ENCODE measurements at places on chromosomes 11 and 22.

DNA sequence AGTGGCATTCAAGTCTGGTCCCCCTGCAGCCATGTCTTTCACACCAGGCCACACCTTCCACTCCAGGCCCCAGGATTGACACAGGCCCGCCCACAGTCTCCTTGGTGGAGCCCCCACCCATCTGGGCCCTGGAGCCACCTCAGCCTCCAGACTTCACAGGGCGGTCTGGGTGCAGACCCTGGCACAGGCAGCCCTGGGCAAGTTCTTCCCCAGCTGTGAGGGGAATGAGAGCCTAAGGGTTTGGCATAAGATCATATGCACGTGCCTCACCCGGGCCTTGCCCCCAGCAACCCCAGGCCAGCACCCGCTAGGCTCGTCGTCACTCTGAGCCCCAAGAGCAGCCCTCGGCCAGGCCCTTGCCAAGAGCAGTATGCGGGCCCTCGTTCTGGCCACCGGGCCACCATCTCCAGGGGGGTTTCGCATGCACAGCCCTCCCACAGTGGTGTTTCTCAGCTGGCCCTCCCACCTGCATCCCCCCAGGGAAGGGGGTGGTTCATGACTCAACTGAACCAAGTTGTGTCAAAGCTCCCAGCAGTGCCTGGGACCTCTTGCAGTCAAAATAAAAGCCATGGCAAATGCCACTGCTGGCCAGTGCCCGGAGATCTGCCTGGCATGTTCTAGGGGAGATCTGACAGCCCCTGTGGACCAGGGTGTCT, 70.4 kb upstream of the KCNQ1OT1 start:
- no peak for DNase-seq

- no peak for DNase-seq
Observed at GRCh38 chr11:25928076-25928475, 403.9 kb upstream of the ANO3 start.

GRCh38 chr11:27031754-27032153, 8.9 kb upstream of the BBOX1 start:
- no peak for DNase-seq

DNA sequence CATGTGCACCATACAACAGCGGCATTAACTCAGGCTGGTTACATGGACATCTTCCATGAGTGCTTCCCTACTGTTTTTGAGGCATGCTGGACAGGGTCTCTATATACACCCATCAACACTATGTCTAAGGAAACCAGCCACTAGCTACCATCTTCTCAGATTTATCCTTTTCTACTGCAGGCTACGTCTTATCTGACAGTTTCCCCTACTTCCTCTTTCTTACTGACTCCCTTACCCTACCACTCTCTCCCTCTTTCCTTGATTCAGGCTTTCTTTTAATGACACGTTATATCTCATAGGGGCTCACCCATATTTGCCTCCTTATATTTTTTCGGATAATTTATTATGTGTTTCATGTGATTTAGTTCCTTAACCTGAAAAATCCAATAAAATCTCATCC, 41.8 kb downstream of the DDI1 start:
- no peak for DNase-seq

DNA sequence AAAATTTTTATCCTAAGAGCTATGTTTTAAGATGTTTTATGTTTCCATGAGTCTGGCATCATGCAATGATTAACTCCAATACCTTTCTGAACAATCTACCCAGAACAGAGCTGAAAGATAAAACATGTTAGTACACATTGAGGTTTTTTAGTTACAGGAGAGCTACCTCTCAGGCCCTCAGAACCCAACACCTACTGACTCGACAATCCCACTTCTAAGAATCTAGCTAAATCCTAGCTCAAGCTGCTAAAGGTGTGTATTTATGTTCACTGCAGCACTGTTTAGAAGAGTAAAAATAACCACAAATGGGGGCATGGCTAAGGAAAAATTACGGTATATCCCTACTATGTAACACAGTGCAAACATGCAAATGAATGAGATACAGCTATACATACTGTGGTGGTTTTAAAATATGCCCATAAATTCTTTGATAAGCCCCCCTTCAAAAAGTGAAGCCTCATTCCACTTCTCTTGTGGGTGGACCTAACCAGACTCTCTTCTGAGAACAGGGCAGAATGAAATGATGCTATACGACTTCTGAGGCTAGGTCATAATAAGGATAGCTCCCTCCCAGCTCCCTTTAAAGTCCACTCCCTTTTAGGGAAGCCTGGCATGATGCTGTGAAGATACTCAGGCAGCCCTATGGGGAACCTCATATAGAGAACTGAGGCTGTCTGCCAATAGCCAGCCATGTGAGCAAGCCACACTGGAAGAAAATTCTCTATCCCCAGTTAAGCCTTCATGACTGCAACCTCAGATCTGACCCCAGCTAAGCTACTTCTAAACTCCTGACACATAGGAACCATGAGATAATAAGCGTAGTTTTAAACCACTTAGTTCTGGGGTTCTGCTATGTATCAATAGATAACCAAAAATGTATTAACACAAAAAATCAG, 29.5 kb downstream of the TMEM123 start:
- no peak for DNase-seq

DNA sequence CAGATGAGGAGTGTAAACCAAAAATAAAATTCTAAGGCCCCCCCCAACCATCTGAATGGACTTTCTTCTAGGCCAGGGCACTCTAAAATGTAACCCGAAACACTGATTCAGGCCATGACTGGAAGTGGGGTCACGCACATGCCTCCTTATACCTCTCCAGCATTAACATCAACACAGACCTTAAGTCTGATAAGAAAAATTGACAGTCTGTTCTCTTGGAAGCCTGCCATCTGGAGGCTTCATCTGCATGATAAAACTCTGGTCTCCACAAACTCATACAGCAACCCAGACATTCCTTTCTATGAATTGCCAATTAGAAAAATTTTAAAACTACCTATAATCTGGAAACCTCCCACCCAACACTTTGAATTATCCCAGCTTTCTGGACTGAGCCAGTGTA, 3.9 kb upstream of the SERGEF start:
- DNase-seq: no peak

- peak; percentile 54 for DNase-seq
Observed at GRCh38 chr11:73308961-73309919, 1.2 kb downstream of the ARHGEF17 start.

DNA sequence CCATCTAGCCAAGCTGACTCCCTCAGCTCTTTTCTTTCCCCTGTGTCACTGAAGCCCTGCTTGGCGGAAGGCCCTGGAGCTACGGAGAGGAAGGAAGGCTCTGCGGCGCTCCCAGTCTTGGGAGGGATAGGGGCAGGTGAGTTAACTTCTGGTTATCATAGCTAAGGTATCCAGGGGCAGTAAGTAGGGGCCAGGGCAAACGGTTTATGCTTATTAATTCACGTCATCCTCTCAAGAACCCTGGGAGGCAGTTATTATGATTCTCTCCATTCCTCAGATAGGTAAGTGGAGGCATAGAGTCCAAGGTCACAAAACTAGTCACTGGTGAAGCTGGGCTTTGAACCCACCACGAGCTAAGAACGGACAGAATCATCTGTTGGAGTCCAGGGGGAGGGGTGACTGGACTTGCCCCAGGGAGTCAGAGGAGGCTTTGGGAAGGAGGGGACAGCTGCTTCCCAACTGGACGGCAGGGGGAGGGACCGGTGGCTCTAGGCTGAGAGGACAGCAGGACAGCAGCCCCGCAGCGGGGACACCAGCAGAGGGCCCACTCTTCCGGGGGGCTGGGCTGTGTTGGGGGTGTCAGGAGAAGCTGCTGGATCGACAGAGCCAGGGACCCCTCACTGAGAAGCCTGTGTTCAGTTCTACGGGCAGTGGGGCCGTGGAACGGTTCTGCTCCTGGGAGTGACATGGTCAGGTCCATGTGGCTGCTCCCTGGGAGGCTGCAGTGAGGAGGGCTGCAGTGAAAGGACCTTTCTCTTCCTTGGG, 3.5 kb downstream of the BAIAP2L2 start:
- DNase-seq: no peak

- no peak for DNase-seq
Observed at GRCh38 chr22:47111626-47112581, 349.5 kb downstream of the TBC1D22A start.

DNA sequence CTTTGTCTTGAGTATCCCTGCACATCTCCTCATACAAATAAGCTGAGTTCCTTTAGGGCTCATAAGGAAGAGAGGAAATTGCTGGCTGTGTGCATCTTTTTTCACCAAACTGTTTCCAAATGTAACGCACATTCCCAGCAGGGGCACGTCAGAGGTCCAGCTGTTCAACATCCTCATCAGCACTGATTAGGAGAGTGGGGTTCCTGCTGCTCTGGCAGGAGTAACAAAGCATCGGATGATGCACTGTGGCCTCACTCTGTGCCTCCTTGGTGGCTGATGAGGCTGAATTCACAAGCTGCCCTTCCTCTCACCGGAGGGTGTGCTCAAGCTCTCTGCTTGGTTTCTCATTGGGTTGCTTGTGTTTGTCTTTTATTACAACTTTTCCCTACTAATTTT, 35.5 kb upstream of the SLC25A1 start:
- DNase-seq: no peak

GRCh38 chr11:68632802-68633201, 51.5 kb upstream of the GAL start:
- peak; percentile 51 for DNase-seq

DNA sequence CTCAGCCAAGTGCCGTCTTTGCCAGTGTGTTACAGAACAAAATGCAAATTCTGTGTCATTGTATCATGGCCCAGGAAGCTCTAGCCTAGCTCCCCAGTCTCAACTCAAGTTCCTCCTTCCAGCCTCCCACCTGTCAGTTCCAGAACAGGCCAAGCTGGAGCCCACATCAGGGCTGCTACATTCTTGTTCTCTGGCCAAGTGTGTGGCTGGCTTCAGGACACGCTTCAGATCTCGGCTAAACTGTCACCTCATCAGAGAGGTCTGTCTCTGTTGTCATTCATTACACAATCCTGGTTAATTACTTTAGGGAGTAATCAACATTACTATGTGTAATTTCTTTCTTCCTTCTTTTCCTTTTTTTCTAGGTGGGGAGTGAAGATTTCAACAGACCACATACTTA, 347.0 kb upstream of the SYN3 start:
- DNase-seq: no peak

DNA sequence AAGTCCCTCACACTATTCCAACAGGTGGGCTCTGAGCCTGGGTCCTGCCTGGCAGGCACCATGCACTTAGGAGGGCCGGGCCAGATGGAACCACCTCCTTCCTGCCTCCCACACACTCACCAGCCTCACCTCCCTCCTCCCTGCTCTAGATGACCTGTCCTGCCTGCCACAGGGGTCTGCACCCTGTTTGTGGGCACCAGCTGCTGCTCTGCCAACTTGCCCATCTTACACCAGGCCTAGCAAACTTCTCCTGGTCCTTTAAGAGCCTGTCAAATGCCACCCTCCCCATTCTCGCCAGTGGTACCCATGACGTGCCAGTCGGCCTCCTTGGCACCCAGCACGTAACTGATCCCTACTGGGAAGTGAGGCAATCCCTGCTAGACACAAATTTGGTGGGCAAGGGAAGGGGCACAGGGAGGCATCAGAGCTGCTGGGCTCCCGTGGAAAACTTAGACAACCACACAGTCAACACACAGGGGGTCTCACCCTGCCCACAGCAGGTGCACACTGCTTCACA, 3.1 kb downstream of the MOB2 start:
- DNase-seq: no peak

DNA sequence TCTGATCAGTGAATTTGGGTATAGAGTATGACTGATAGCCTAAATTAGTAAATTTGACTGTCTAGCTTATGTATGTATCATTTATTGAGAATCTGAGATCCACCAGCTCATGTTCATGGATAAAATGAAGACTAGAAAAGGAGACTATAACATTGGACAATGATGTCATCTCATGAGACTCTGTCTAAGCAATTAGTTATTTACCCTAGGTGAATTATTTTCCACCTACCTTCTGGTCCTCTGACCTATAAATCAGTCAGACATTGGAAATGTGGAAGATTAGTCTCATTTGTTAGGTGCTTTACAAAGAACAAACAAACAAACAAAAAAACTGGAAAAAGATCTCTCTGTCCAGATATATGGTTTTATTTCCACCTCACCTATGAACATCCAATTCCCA, 38.7 kb upstream of the CALCA start:
- DNase-seq: no peak

DNA sequence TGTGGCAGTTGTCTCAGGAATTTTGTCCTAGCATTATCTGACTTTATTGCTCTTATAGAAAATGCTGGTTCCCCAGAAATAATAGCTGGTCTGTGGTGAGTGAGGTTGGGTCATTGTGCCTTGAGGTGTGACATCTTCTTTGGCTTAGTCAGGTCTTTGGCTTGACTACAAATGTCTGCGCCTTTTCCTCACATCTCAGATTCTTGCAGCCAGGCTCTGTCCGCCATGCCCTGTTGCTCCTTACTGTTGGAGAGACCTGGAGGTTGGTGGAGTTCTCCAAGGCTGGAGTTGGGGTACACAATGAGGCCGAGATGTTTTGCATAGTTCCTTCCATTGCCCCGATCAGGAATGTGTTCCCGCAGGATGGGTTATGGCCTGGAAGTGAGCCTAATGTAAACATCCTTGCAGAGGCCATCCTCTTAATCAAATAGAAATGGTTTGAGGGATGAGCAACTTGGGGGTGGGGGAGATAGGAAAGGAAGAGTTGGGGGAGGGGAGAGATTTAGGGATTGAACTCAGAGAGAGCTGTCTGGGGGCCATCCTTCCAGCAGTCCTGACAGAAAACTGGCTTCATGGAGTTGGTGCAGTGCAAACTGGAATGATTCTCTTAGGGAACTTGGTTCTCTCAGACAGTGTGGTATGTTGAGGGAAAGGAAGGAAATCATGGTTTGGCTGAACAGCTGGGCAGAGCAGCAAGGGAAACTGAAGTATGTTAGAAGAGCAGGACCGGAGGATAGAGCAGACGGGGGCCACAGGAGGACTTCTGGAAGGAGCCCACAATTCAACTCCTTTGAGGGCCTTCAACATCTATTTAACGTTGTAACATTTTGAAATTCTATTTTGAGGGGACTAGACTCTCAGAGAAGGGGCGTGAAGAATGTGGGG, 49.9 kb downstream of the ZBTB16 start:
- DNase-seq: no peak

DNA sequence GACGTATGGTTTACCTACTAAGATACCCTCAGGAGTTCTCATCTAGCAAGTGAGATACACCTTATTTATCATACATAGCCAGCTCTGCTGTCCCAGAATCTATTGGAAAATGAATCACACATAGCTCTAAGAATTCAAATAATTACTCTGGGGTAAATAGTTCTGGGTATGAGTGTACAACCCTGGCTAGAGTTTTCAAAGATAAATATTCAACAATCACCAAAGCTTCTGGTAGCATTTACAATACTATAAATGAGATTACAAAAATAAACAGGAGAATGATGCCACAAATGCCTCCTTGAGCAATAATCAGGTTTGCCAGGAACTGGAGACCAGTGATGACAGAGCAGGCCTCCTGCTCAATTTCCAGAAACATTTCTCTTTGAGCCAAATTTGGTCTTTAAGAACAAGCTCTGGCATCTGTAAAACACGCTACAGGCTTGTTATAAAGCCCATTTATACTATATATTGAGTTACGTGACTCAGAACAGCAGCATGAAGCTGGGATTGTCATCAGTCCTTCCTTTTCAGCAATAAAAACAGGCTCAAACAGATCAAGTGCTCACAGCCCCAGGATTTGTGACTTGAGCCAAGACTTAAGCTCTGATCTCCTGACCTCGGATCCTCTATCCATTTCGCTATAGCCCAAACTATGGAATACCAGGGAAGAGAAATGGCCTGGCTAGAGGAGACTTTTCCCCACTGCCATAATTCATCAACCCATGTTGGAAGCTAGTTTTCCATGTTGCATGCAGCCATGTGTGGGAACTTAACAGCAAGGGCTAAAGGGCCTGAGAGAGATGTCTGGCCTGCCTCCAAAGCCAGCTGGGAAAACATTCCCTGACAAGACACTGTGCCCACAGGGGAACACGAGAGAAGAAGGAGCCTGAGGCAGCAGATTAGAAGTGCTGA, 19.7 kb downstream of the RAB30 start:
- no peak for DNase-seq

Measured in suppressor macrophage treated with lipopolysaccharide for 4 hours (primary cell).